ENCODE measurements at places on chromosomes 12 and 14.
A peak's percentile ranks its signal among the peaks of the same experiment; 100 is the strongest.

- DNase-seq: no peak
Observed at GRCh38 chr14:101228949-101229541, 325.5 kb upstream of the RTL1 start.

GRCh38 chr14:23432946-23433345, 2.5 kb downstream of the MYH7 start:
- no peak for DNase-seq

DNA sequence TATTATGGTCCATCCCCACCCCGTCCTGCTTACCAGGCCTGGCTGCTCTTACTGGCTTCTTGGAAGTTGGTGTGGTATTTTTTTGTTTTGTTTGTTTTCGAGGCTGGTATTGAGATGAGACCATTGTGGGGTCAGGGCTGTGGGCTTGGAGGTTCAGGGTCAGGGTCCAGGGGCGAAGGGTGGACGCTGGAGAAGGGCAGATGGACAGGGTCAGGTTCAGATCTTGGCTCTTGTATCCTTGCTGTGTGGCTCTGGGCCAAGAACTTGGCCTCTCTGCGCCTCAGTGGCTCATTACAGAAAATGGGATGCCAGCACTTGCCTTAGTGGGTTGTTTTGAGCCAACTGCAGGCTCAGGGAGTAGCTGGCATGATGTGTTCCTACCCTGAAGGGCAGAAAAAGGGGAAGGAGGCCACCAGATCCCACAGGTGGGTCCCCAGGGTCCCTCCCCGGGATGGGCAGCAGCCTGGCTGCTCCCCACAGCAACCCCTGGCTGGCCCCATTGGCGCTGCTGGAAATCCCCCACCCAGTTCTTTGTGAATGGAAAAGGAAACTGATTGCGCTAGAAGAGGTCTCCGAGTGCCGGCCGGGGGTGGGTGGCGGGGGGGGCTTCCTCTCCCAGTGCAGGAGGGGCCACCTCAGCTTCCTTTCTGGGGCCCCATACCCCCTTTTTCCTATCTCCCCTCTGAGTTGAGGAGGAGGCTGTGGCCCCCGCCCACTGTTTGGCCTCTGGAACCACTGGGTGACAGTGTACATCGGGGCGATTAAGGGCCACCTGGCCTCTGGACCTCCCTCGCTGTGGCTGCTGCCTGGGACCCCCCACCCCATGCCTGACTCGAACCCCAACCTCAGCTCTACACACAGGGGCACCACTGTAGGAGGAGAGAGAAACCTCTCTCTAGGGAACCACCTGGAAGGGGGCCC, 25.0 kb downstream of the SH2B3 start:
- DNase-seq: peak; percentile 67

DNA sequence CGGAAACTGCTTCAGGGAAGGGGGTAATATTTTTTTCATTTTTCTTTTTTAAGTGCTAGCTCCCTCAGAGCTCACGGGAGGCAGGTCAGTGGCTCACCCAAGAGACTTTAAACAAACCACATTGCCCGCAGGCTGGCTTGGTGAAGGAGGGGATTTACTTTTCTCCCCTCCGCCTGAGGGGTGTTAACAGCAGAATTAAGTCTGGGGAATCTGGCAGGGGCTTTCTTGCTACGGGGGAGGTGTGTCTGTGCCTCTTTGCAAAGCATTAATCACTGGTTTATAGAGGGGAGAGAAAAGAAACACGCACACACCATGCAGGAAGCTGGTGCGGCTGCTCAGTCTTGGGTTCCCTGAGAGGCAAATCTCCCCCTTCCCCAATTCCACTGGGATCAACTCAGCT, 26.2 kb upstream of the TBX3 start:
- DNase-seq: no peak

- DNase-seq: no peak
Observed at GRCh38 chr14:105204206-105204930, 23.3 kb upstream of the NUDT14 start.

Measured in activated T-helper 1 cell treated with anti-CD3 and anti-CD28 coated beads, Interleukin-2, amount 50 U/mL, for 16 hours (primary cell).